BJ (cell line): ENCODE measurements at places on chromosomes 7 and 10.

GRCh38 chr7:15737601-15738000, 51.1 kb upstream of the MEOX2 start:
- DNase-seq = no peak

GRCh38 chr10:48604991-48605508, at the start of gene ARHGAP22:
ARHGAP22 (minus strand) TSS chr10:48605073; CDS start chr10:48604796, 277 bp downstream.
- DNase-seq = no peak

- DNase-seq = no peak
These were observed 88.9 kb downstream of the CHRM2 start for GRCh38 chr7:136957391-136957790.

DNA sequence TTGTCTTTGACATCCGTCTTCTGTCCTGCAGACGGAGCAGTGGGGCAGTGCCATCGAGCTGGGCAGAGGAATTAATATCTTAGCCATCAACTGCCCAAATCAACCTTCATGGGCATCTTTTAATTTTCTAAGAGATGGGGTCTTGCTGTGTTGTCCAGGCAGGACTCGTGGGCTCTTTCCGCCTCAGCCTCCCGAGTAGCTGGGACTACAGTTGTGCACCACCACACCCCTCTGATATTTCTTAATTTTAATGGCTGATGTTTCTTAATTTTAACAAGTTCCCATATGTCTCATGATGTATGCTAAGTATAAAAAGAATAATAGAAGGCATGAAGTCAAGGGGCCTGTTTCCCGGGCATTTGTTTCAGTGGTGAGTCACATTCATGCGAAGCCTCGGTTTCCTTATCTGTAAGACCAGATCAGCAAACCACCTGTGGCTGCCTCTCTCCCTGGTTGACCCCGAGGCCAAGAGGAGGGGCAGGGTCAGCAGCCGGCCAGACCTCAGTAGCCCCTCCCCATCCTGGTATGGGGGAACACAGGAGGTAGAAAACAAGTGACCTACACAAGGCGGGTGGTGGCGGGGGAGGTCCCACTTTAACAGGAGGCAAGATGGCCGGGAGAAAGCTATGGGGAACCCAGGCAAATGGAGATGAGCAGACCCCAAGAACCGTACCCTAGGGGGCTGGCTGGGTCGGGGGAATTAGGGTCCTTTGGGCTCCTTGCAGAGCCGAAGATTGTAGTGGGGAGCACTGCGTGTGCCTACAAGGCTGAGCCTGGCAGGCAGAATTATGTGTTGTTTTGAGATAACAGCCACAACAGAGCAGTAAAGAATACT, 85.5 kb downstream of the CUX1 start:
- DNase-seq = no peak

GRCh38 chr7:106813705-106814305, 51.3 kb upstream of the PIK3CG start:
- DNase-seq = no peak

GRCh38 chr10:126430512-126430911, 42.2 kb upstream of the ADAM12 start:
- no peak for DNase-seq

- no peak for DNase-seq
These were observed 27.9 kb downstream of the WIPI2 start for GRCh38 chr7:5217851-5218331.

DNA sequence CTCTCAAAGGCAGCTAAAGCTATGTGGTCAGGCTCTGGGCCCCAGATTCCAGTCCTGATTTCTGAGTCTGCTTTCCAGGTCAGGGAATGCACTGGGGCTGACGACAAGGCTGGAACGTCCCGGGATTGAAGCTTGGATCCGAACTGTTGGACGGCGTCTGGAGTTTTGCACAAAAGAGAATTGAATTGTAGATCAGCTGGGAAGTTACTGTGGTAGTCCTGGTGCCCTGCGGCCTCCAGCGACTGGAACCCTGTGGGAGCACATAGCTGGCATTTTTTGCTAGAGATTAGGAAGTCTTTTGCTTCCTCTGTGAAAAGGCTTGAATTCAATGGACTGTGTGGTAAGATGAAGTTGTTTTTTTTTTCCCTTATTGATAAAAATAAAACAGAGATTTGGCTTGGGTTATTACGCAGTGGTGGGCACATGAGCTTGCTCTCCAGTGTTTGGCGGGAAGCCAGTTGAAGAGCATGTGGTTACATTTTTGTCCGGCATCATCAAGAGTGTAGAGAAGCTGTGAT, at the start of gene HK1:
Gene HK1, plus strand, starts transcription at position 51 of the 518 bp plus-strand sequence.
- no peak for DNase-seq

- DNase-seq = no peak
These were observed 64.9 kb downstream of the CELF2 start for GRCh38 chr10:11082526-11082925.

DNA sequence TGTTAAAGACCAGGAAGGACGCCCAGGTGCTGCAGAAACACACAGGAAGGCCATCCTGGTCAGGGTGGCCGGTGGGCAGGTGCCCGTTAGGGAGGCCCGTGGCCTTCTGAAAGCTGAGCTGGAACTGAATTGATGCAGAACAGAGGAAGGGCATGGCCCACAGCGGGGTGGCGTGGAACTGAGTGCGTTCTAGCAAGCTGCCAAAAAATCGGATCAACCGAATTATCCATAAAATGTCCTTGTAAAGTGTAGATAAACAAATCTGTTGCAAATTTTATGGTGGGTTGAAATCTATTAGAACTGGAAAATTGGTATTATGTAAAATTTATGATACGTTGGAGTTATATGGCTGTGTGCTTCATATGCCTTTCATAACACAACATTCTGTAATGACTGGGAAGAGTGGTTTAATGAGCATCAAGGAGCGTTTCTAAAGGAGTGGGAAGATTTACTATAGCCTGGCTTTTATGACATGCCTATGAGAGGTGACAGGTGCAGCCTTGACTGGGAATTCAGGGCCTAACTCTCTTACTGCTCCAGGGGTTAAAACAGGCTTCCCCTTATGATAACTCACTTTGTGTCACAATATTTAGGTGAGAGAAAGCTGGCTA, 108.1 kb downstream of the GPR26 start:
- no peak for DNase-seq

DNA sequence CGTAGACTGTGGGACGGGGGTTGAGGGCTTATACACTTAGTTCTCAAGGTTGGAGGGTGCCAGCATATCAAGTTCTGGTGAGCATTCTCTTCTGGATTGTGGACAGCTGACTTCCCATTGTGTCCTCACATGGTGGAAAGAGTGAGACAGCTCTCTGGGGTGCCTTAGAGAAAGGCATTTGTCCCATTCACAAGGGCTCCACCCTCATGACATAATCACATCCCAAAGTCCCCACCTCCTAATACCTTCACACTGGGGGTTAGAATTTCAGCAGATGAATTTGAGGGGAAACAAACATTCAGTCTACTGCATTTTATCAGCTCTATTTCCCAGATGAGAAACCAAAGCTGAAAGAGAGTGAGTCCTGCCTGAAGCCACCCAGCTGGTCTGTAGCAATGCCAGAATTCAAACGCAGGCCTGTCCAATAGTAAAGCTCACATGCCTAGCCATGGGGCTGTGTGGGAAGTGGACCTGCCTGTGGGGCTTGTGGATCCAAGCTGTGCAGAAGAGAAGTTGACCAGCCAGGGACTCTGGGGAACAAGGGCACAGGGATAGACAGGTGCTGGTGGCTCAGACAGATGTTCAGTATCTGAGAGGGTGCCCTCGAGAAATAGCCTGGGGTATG, 34.9 kb upstream of the LOXL4 start:
- no peak for DNase-seq

DNA sequence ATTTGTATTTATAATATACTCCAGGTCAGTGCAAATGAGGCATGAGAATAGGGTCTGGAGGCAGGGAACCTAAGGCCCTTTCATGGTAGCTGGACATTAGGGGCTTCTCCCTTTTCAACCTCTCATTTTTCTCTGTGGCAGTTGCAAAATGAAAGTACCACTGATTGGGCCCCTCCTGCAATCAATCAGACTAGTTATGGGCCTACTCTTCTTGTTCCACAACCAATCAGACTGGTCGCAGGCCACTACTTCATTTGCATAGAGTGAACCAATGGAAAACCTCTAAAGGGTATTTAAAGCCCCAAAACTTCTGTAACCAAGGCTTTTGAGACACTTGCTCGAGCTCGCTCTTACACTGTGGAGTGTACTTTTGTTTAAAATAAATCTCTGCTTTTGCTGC, 10.0 kb upstream of the PRPS1L1 start:
- DNase-seq = no peak

DNA sequence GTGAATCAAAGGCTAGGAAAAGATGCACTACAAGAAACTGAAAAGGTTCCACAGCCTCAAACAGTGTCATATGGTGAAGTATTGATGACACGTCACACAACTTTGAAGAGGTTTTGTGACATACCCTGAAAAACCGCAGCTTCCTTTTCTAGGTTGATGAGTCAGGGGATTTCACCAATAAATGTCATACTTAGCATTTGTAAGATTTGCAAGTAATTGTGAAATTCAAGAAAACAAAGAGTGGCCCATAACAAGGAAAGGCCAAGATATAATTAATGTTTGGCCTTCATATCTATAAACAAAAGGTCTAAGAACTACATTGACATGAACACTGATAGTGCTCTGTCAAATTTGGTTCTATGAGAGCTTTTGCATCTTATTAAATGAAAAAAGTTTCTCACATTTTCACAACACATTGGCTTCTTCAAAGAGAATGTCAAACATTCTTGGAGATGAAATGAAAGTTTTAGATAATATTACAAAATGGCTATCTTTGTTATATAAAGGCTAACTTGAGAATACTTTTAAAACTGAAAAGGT, 62.0 kb upstream of the NAMPT start:
- DNase-seq = peak; percentile 79

- DNase-seq = no peak
These were observed 218.3 kb downstream of the SEMA3A start for GRCh38 chr7:83976302-83976701.
